ENCODE measurements at places on chromosomes 2 and 18. TPM values are rescaled to one million over a fixed set of nuclear protein-coding genes. Genes with fewer than 3 reads are reported as not detected.

The LRATD1 gene
- not detected for total RNA-seq

The AQP12A gene
- total RNA-seq: not detected

The UGT1A3 gene
- total RNA-seq: not detected

The RTP5 gene
- not detected for total RNA-seq

The FAM168B gene
- total RNA-seq: 101 TPM

The ZNF521 gene
- total RNA-seq: 8.5 TPM

The STPG4 gene
- total RNA-seq: not detected

The SLC19A3 gene
- 1.2 TPM for total RNA-seq

The STARD6 gene
- 0.11 TPM for total RNA-seq

The DSG1 gene
- not detected for total RNA-seq

The STAT4 gene
- 0.48 TPM for total RNA-seq

The COL4A3 gene
- not detected for total RNA-seq

The GALNT3 gene
- total RNA-seq: 9.3 TPM

The TRIP12 gene
- total RNA-seq: 114 TPM

The CTNNA2 gene
- not detected for total RNA-seq

The REG3G gene
- not detected for total RNA-seq

The PPP1CB gene
- total RNA-seq: 356 TPM

The FBXO41 gene
- 1.3 TPM for total RNA-seq

The ALS2 gene
- total RNA-seq: 27.5 TPM

The CFC1 gene
- not detected for total RNA-seq

The ANO7 gene
- 0.69 TPM for total RNA-seq

The CRYBA2 gene
- 4.3 TPM for total RNA-seq

Measured in Daoy (cell line).